AG20443 (cell line): ENCODE measurements at places on chromosomes 6 and 20.

- no peak for DNase-seq
Observed at GRCh38 chr20:54293526-54293925, 85.6 kb downstream of the PFDN4 start.

- no peak for DNase-seq
Observed at GRCh38 chr6:63844287-63844686, 208.7 kb downstream of the PHF3 start.

- DNase-seq, result no peak
Observed at GRCh38 chr20:64058536-64058935, 4.5 kb upstream of the TCEA2 start.

- DNase-seq, result no peak
Observed at GRCh38 chr6:4635666-4636065, 140.5 kb upstream of the CDYL start.

DNA sequence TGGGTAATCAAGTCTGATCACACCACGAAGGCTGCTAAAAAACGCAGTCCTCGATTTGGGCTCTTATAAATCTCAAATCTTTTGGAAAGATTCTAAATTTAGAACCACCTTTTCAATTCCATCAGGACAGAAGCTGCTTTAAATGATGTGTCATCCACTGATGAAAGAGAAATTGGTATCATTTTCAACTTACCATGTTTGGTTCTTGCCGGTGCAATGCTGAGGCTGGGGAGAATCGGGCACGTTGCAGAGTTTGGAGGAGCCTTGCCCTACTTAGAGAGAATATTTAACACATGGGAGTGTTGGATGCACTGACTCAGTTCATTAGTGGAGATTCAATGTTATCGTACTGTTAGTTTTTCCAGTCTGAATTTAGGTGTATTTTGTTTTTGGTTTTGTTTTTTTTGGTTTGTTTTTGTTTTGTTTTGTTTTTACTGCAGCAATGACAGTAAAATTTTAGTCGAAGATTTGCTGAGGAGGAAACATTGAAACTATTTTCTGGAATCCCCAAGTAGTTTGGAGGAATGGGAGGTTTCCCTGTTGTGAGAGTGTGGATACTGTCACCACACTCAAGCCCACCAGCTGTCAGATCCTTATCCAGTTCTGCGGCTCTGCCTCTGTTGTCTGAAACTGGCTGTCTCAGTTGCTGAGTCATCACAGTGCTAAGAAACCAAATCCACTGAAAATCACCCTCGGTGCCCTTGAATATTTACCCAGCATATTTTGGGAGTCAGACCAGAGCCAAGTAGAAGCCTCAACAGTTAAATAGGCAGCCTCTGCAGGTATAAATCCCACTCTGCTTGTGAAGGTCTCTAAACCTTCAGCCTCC lies 497.0 kb downstream of the BTBD3 start:
- DNase-seq, result no peak

DNA sequence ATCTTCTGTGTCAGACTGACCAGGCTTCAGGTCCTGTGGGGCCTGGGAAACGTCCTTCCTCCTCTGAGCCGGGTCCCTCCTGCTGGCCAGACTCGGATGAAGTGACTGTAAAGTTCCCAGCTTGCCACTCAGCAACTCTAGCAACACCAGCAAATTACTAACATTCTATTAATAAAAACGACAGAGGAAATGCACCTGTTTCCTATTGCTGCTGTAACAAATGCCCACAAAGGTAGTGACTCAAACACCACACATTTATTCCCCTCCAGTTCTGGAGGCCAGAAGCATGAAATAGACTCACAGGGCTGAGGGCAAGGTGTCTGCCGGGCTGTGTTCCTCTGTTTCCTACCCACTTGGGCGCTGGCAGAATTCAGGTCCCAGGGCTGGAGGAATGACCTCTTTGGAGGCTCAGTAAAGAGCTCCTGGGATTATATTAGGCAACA lies 48.8 kb downstream of the CTCFL start:
- no peak for DNase-seq
